ENCODE measurements at places on chromosomes 7 and 10. TPM values are rescaled to one million over a fixed set of nuclear protein-coding genes. Genes with fewer than 3 reads are reported as not detected.
A peak's percentile ranks its signal among the peaks of the same experiment; 100 is the strongest.

GRCh38 chr7:151726652-151727578, 150.0 kb downstream of the PRKAG2 start:
- no peak overlapping the region for H3K4me3 ChIP-seq
- no peaks in the 10 kb centered on the region for H3K36me3 ChIP-seq
- H3K4me1 ChIP-seq, result no peaks in the 10 kb centered on the region
- H3K27ac ChIP-seq, result peak overlapping the region; percentile 19
- DNase-seq, result no peak
- no peaks in the 10 kb centered on the region for H3K27me3 ChIP-seq

GRCh38 chr7:36512616-36513015, 123.0 kb downstream of the ANLN start:
- H3K4me1 ChIP-seq, result no peaks in the 10 kb centered on the region
- no peak overlapping the region for H3K27ac ChIP-seq
- H3K4me3 ChIP-seq, result no peak overlapping the region

- DNase-seq, result no peak
- no peak overlapping the region for H3K4me3 ChIP-seq
Observed at GRCh38 chr7:81236560-81236959, 317.7 kb upstream of the SEMA3C start.

- no peak overlapping the region for H3K27ac ChIP-seq
- DNase-seq, result no peak
- H3K36me3 ChIP-seq, result no peaks in the 10 kb centered on the region
- H3K4me3 ChIP-seq, result no peak overlapping the region
- H3K27me3 ChIP-seq, result no peaks in the 10 kb centered on the region
- no peaks in the 10 kb centered on the region for H3K4me1 ChIP-seq
Observed at GRCh38 chr10:3162533-3162932, 10.0 kb downstream of the PITRM1 start.

- H3K27ac ChIP-seq, result peak overlapping the region; percentile 48
- H3K27me3 ChIP-seq, result no peaks in the 10 kb centered on the region
- peaks cover 17% of the 10 kb centered on the region for H3K4me1 ChIP-seq
- no peaks in the 10 kb centered on the region for H3K36me3 ChIP-seq
- peak overlapping the region; percentile 46 for H3K4me3 ChIP-seq
Observed at GRCh38 chr7:1087465-1087814, 473 bp upstream of the GPER1 start.

DNA sequence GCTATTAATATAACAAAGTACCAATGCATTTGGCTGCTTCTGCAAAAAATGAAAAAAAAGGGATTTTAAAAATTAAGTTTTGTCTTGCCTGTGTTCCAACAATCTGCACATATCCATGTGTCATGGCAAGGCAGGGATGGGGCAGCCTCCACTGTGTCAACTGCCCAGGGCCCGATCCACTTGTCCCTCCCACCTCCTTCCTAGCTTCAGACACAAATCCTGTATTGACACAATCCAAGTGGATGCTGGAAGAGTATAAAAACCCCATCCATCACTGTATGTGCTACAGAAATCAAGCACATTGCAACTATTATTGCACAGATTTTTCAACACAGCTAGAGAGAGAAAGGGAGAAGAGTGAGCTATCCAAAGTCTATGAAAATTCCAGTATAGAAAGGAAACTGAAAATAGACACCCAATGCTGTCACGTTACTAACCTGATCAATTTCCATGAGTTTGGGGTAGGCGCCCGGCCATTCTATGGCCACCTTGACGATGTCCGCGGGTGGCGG, 106.4 kb downstream of the ELMO1 start:
- H3K4me1 ChIP-seq, result no peaks in the 10 kb centered on the region

DNA sequence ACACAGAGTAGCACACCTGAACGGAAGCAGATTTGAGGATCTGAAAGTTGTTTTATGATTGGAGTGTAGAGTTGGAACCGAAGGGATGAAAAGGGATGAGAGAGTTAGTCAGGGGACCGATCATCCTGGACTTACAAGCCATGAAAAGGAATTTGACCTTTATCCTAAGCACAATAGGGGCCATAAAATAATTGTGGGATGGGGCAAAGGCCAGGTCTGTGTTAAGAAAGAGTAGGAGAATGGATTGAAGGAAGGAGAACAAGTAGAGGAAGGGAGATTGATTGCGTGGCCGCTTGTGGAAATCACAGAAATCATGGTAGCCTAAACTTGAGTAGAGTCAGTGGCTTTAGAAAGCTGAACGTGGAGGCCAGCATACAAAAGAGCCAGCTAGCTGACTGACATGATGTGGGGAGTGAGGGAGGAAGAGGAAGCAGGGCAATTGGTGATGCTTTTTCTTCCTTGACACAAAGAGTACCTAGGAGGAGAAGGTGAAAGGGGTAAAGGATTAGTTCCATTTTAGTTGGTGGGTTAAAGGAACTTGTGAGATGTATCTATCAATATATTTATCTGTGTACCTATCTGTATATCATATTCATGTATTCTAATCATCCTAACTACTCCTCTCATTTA, 67.1 kb upstream of the RPA3 start:
- H3K27me3 ChIP-seq, result no peaks in the 10 kb centered on the region
- no peaks in the 10 kb centered on the region for H3K4me1 ChIP-seq
- no peaks in the 10 kb centered on the region for H3K36me3 ChIP-seq
- H3K27ac ChIP-seq, result no peak overlapping the region

DNA sequence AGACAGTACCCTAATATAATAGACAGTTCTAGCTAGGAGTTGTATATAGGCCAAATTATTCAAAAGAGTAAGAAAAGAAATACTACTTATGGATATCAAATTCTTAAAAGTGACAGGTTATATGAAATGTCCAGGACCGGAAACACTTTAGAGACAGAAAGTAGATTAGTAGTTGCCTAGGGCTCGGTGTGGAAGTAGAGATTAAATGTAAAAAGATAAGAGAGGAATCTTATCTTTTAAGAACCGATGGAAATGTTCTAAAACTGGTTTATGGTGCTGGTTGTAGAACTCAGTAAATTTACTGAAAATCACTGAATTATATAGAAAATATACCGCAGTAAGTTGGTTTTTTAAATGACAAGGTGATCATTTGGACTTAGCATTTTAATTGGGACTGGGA, 147.5 kb upstream of the ASAH2 start:
- H3K27ac ChIP-seq, result no peak overlapping the region
- H3K27me3 ChIP-seq, result no peaks in the 10 kb centered on the region
- no peak for DNase-seq
- H3K4me1 ChIP-seq, result peaks cover 43% of the 10 kb centered on the region

DNA sequence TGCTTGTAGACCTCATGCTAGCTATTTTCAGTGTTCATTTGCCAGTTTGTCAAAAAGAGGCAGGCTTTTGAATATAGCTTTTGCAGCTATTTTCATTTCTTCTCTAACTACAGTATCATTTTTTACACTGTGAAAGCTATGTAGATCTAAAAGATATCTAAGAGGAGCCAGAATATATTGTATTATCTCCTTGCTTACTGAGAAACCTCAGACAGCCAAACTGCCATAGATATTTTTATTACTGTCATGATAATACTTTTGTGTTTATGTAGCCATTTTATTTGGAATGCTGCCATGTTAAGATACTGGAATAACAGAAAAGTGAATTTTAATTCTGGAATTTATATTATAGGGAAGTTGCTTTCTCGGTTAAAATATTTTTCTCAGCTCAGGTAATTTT, 37.2 kb downstream of the ANKIB1 start:
- DNase-seq, result no peak
- no peaks in the 10 kb centered on the region for H3K36me3 ChIP-seq
- no peaks in the 10 kb centered on the region for H3K27me3 ChIP-seq
- no peak overlapping the region for H3K27ac ChIP-seq
- peaks cover 16% of the 10 kb centered on the region for H3K4me1 ChIP-seq
- no peak overlapping the region for H3K4me3 ChIP-seq

DNA sequence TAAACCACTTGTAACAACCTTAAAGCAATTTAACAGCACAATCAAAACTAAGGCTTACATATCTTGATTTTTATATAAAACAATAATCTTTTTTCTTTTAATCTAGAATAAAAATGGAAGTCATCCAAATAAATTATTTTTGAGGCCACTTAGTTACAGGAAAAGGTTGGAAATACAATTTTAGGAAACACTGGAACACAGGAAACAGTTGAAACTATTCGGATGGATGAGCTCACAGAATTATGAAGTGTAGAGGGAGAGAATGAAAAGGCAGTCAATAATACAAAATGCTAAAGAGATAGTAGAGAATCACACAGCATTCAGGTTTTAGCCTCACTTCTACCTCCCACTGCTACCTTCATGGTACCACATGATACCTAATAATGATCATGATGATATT, 124.2 kb downstream of the SEMA3D start:
- no peaks in the 10 kb centered on the region for H3K27me3 ChIP-seq
- DNase-seq, result no peak

GRCh38 chr10:95277201-95277570, 13.6 kb downstream of the PDLIM1 start:
- H3K4me1 ChIP-seq, result peaks cover 95% of the 10 kb centered on the region
- H3K4me3 ChIP-seq, result no peak overlapping the region
- H3K27ac ChIP-seq, result peak overlapping the region; percentile 97
- DNase-seq, result peak; percentile 79
- H3K27me3 ChIP-seq, result no peaks in the 10 kb centered on the region

GRCh38 chr7:155527664-155528063, 18.7 kb downstream of the CNPY1 start:
- peaks cover 29% of the 10 kb centered on the region for H3K27me3 ChIP-seq
- no peak for DNase-seq
- no peak overlapping the region for H3K27ac ChIP-seq
- H3K4me1 ChIP-seq, result no peaks in the 10 kb centered on the region
- no peak overlapping the region for H3K4me3 ChIP-seq

DNA sequence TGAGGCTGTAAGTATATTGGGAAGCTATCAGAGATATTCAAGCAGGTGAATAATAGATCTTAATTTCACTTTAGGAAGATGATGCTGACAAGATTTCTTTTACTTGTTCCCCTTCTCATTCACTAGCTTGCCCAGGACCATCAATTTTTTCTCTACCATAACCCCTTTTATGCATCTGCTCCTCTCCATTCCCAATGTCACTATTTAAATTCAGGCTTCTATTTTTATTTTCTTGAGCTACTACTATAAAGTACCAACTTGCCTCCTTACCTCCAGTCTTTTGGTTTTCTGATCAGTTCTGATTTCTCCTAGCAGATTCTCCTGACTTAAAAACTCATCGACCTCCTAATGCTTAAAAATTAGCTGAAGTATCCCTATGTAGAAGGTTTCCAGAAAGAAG, 97.7 kb upstream of the SMIM30 start:
- no peak overlapping the region for H3K27ac ChIP-seq
- H3K27me3 ChIP-seq, result no peaks in the 10 kb centered on the region
- DNase-seq, result no peak
- no peaks in the 10 kb centered on the region for H3K4me1 ChIP-seq
- no peaks in the 10 kb centered on the region for H3K36me3 ChIP-seq

DNA sequence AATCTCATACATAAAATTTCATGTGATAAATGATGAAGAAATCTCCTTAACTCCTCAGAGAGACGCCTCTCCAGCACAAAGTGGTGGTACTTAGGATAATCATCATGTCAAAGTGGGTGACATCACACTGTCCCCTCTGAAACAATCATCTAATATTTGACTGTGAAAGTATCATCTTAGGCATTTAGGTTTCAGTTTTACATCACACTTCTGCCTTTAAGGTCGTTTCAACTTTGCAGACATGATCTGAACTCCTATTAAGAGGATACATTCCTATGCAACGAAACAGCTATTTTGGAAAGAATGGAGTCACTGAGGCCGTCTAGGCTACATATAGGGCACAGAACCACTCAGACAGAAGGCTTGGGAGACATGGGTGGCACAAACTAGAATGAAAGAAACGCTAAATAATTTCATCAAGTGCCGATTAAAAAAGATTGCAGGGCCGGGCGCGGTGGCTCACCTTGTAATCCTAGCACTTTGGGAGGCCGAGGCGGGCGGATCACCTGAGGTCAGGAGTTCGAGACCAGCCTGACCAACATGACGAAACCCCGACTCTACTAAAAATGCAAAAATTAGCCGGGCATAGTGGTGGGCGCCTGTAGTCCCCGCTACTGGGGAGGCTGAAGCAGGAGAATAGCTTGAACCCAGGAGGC, 2.0 kb downstream of the VOPP1 start:
- peaks cover 73% of the 10 kb centered on the region for H3K4me1 ChIP-seq
- no peaks in the 10 kb centered on the region for H3K36me3 ChIP-seq
- H3K27me3 ChIP-seq, result no peaks in the 10 kb centered on the region
- no peak for DNase-seq

DNA sequence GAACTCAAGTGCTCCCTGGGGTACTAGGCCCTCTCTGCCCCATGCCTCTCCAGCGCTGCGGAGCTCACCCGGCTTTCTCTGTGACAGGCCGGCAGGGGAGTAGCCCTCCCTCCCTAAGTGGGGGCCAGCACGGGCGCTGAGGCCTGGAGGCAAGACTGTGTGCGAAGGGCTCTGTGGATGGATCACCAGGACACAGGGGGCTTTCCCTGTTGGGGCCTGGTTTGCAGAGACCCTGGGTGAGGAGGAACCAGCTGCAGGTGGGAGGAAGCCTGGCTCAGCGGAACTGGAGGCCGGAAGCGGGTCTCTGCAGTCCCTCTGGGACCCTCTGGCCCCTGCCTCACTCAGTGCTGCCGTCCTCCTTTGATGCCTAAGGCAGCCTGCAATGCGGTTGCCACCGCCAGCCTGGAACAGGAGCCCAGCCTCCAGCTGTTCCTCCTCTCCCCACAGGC, 106.0 kb downstream of the CYTH3 start:
- H3K27ac ChIP-seq, result no peak overlapping the region
- DNase-seq, result no peak
- H3K4me3 ChIP-seq, result no peak overlapping the region
- no peaks in the 10 kb centered on the region for H3K36me3 ChIP-seq

DNA sequence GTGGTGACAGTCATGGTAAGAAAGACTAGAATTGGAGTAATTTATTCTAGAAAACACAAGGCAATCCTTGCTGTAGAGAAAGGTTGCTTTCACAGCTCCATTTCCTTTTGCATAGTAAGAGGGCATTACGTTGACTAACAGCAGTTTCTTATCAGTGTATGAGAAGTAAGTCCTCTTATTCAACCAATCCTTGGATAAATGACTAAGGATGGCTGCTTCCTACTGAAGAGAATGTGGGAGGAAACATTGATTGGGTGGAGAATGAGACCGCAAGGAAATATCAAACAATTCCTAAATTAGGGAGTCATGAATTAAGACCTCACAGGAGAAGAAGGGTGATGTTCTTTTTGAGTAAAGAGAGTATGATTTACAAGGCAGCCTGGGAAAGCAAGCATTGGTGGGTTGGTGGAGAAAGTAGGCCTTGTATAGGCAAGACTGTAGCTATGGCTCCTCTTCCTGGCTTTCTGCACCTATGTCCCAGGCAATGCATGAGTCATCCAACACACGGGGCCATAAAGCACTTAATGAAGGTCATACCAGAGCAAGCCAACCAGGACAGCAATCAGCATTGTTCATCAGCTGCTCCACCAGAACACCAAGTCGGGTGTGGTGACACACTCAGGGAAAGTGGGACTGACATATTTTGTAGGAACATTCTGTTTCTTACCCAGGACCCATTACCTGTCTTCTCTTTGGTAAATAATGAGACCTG, 5.6 kb downstream of the MGAM start:
- H3K36me3 ChIP-seq, result no peaks in the 10 kb centered on the region
- H3K4me1 ChIP-seq, result no peaks in the 10 kb centered on the region
- no peaks in the 10 kb centered on the region for H3K27me3 ChIP-seq
- no peak for DNase-seq
- H3K27ac ChIP-seq, result no peak overlapping the region

Gene ZNF485
- total RNA-seq, result 3.7 TPM

Gene TMEM139
- not detected for total RNA-seq

Gene CRPPA
- total RNA-seq, result 1.2 TPM

Gene GIMAP2
- total RNA-seq, result 3.3 TPM

Gene FAM221A
- 2.2 TPM for total RNA-seq

Gene TBXAS1
- total RNA-seq, result 3.9 TPM

Gene ATAD1
- total RNA-seq, result 65.4 TPM

Gene CTTNBP2
- total RNA-seq, result 1.4 TPM

Gene PCLO
- total RNA-seq, result 0.29 TPM

Gene IL6
- not detected for total RNA-seq

Gene PIP
- total RNA-seq, result not detected

Data from gastrocnemius medialis (tissue), 4 donors.